Stimulated activated CD4-positive, alpha-beta T cell treated with anti-CD3 and anti-CD28 coated beads, Interleukin-12 subunit alpha, Interleukin-12 subunit beta, amount 100 ng/mL, for 24 hours (primary cell): ENCODE measurements at places on chromosomes 6 and 20.

GRCh38 chr6:89582669-89583325 lies 55.8 kb downstream of the LYRM2 start:
- DNase-seq, result no peak

DNA sequence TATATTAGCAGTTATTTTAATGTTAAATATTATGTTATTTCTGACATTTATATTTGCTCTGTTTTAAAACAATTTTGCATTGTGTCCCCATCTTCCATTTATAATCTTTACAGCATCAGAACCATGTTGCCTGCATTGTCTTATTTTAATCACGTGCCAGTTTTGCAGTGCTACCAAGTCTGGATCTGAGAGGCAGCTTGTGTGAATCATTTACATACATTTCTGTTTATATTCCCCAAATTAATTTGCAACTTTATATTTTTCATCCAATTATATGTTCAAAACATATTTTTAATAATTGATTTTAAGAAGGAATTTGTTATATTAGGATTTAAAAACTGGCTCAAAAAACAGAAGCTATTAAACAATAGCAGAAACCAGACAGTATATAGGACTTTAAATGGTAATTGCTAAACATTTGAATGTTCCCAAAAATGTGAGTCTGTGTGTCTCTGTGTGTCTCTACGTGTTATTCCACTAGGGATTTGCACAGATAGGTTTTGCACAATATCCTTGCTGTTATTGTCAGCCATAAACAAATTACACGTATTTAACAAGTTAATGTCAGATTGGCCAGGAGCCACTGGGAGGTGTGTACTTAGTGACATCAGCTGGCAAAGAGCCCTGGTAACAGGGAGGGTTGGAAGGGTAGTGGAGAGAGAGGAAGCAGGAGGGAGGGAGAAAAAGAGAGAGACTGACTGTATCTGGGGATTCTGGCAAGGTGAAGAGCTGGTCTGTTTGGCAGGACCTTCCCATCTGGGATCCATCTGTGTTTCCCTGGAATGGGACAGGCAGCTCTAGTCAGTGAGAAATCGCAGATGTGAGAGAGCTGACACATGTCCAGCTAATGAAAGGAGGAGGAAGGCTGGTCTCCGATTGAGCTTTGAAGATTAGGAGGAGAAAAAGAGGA lies 72.1 kb downstream of the CBFA2T2 start:
- no peak for DNase-seq

DNA sequence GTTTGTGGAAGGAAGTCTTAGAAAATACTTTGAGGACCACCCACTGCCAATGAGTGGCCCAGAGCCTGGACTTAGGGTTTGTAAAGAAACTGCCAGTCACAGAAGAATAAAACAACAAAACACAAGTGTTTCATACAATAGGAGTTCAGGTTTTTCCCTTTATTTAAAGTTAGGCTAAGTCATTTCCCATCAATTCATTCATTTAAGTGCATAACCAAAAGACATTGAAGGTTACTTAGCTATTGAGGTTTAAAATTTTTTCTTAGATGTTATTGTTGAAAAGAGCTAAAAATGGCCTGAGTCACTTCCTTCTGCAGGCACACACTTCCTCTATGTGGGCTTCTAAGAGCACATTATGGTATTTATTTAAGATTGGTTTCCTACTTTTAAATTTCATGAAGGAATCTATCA lies 54.2 kb downstream of the ARMC2 start:
- no peak for DNase-seq

DNA sequence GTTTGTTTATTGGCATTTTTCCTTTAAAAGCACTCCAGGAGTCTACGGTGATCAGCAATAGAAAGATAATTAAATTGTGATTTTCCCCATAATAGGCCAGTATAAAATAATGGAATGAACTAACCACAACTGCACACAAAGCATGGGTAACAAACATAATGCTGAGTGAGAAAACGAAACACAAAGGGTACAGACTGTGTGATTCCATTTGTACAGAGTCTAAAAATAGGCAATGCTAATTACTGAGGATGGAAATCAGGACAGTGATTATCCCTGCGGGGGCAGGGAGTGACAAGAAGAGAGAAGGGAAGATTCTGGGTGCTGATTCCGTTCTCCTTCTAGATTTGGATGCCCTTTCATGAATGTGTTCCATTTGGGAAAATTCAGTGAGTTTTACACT lies 478.1 kb downstream of the PREX1 start:
- no peak for DNase-seq

GRCh38 chr6:157456524-157456829 lies 75.5 kb downstream of the ZDHHC14 start:
- DNase-seq, result no peak

- no peak for DNase-seq
Measured at GRCh38 chr6:22558288-22558882, 11.0 kb upstream of the HDGFL1 start.

- DNase-seq, result no peak
Measured at GRCh38 chr20:23114018-23114417, 27.9 kb upstream of the CD93 start.

DNA sequence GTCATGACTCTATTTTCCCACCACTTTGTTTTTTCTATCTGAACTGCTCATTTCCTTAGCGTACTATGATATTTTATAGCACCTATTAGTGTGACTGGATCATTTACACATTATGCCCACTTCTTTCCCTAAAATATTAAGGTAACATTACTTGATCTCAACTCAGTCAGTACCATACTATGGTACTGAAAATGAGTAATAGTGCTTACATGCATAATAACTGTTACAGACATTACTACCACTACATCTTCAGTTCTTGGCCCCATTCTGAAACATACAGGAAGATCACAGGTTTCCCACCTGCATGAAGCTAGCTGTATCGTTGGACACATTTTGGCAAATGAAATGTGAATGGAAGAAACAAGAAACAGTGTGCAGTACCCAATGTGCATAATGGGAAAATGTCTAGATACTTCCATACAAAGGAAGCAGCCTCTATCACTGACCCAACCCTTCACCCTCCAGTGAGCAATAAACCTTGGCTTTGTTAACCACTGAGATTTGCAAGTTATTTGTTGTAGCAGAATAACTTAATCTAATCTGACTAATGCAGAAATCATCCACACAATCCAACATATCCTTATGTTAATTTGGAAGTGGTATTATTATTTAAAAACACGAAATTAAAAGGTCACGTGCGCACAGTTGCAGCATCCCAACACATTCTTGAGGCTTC lies 108.6 kb upstream of the DOK5 start:
- no peak for DNase-seq

DNA sequence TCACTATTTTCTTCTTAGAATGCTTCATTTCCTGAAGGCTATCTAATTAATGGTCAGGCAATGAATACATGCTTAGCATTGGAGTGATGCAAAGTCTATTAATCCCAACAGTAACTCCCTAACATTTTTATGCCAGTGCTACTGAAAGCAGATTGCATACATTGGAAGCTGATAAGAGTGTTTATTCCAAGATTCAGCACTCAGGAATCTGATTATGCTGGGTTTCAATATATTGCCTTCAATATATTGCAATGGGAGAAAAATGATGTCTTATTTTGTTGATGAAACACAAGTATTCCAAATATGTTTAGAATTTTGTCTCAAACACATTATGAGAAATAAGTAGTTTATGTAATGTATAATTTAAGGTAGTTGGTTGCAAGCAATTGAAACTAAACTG lies 26.7 kb upstream of the TRDN start:
- DNase-seq, result no peak

DNA sequence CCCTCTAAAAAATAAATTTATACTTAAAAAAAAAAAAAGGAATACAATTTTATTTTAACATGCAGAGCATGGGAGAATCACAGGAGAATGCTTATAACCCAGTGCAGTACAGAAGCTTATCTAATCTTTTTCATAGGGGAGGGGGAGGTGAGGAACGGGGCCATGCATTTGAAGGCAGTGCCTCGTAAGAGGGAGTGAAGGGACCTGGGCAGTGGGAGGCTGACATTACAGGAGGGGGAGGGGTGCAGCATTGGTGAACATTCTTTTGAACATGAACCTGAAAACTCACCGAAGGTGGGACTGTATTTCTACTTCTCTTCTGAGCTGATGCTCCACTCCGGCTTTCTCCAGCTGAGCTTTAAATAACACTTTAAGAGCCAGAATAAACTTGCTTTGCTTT lies 9.3 kb downstream of the AURKA start:
- DNase-seq, result no peak

- DNase-seq, result no peak
Measured at GRCh38 chr6:123489589-123489988, 147.2 kb downstream of the TRDN start.

DNA sequence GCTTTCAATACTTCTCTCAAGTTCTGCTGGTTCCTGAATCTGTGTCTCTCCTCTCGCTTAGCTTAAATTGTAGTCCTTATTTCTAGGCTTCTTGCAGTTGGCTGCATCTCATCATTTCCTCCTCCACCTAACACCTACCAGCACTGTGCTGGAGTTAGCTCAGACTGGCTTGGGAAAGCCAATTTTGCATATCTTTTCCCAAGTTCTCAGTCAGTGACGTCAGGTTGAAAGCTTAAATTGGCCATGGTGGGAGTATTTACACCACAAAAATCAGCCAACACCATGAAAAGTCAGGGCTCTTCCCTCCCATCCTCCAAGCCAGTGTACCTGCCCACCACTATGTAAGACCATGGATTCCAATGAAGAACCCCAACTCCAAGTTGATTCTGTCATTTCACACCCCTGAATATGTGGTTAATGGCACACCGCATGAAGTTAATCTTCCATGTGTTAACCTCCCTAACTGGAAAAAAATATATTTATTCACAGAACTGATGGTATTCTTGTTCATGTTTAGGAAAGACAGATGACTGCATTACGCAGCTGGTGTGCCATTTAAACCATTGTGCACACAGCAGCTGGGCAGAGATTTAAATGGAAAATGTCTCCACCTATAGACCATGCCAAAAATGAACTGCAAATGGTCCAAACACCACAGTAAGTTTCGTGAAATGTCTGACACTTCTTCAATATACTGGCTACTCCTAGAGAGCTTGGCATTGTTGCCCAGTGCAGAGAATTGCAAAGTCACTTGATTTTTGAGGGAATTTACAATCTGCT lies 274.1 kb upstream of the MAP3K7 start:
- no peak for DNase-seq

DNA sequence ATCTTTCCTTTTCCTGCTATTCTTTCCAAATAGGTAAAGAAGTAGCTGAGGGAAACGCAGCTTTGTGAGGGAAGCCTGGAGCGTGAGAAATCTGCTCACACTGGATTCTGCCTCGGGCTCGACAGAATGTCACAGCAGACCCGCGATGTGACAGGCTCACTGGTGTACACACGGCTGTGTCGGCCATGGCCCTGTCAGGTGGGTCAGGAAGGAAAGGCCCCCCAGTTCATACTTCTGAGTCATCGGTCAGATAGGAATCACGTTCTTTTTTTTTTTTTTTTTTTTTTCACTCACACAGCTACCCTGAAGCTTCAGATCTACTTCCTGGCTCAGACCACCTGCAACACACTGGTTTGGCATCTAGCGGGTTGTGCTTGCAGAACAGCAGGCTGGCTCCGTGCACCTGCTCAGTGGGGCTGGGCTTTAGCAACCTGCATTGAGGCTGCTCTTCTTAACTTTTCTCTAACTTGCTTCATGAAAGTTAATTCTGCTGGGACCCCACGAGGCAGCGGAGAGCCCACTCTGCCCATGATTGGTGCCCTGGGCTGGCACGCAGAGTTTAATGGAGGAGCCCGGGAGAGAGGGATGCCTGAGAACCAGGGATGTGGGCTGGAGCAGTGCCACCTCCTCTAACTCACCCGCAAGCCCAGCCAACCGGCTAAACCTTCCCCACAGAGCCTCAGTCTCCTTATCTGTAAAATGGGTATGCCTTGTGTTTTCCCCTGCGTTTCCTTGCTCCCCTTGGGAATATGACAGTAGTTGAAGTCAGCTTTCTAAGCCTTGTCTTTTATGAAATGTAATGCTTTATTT lies 61.5 kb upstream of the FNDC1 start:
- DNase-seq, result no peak

DNA sequence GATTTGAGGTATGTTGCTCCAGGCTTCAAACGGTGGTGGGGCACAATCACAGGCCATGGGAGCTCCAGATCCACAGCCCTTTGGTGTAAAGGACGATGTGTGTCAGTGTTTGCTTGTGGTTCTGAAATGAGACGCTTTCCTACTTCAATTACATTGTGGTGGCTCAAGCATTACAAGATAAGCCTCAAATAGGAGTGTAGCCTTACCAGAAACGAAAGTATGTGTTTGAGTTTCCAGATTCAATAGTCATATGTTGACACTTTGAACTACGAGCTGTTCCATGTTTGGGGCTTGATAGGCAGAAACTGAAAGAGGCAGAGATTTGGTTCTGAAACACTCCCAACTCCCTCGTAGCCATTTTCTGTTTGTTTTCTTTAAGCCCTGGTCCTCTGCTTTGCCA lies 187.1 kb downstream of the MYLK4 start:
- DNase-seq, result no peak

- no peak for DNase-seq
Measured at GRCh38 chr20:64083804-64084684, at the start of gene LKAAEAR1. Gene LKAAEAR1 (minus strand): TSS chr20:64084398. CDS start chr20:64084219, 179 bp downstream.

GRCh38 chr6:16514249-16514648 lies 247.0 kb downstream of the ATXN1 start:
- no peak for DNase-seq

GRCh38 chr6:79813143-79813850 lies 134.1 kb downstream of the ELOVL4 start:
- no peak for DNase-seq

DNA sequence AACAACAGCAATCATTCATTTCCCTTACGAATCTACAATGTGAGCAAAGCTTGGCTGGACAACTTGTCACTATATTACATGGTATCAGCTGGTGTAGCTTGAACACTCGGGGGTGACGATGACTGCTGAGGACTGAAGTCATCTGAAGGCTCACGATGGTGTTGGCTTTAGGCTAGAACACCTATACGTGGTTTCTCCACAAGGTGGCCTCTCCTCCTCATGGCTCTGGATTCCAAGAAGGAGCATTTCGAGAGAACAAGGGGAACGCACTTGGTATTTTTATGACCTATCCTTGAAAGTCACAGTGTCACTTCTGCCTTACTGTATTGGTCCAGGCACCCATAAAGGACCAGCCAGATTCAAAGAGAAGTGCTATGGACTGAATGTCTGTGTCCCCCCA lies 37.5 kb upstream of the ADGRF1 start:
- DNase-seq, result no peak

DNA sequence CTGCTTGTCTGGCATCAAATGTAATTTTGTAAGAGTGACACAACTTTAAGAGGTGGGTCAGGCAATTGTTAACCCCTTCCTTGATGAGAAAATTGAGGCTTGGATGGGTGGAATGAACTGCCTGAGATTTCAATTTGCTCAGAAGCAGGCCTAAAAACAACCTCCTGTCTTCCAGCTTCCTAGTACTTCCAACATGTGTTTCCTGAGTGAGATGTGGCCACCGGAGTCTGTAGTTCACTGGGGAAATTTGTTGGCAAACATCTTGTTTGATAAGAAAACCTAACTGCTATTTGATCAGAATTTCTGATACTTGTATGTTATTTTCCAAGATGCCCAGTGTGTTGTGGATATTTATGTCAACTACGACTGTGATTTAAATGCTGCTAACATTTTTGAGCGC lies 51.3 kb downstream of the ARFGEF2 start:
- no peak for DNase-seq
